ENCODE measurements at places on chromosomes 12 and 14.

- no peak for DNase-seq
Measured at GRCh38 chr12:51669271-51669670, 78.2 kb downstream of the SCN8A start.

GRCh38 chr14:61630399-61631044 lies 64.8 kb upstream of the HIF1A start:
- no peak for DNase-seq

GRCh38 chr12:76551482-76551888 lies 8.1 kb downstream of the OSBPL8 start:
- no peak for DNase-seq

DNA sequence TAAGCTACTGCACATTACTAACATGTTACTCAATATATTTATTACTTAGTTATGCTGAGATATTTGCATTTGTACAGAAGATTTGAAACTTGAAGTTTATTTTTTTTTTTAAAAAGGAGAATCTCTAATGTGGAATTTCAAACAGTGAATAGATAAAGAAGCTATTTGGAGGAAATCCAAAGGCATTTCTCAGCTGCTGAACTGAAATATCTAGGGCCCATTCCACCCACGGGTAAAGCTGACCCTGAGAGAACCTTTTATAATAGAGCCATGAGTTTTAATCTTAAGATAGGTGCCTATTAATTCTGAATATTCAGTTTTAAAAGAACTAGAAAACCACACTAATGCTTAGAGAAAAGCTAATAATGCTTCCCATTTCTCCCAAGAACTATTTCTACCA lies 225.4 kb upstream of the CAND1 start:
- no peak for DNase-seq

DNA sequence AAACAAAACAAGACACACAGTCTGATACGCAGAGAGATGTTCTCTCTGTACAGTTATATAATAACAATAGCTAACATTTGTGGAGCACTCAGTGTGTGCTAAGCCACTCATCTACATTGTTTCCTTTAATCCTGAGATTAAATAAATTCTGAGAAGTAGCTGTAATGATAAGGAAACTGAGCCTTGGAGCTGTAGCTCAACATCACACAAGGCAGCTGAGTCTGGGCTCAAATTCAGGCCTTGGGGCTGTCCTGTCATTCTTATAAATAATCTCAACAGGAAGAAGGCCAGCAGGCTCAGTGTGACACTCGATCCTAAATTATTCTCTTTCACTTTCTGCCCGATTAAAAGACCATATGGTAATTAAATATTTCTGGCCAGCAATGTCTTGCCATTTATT lies 24.5 kb downstream of the CDKN1B start:
- DNase-seq, result no peak

DNA sequence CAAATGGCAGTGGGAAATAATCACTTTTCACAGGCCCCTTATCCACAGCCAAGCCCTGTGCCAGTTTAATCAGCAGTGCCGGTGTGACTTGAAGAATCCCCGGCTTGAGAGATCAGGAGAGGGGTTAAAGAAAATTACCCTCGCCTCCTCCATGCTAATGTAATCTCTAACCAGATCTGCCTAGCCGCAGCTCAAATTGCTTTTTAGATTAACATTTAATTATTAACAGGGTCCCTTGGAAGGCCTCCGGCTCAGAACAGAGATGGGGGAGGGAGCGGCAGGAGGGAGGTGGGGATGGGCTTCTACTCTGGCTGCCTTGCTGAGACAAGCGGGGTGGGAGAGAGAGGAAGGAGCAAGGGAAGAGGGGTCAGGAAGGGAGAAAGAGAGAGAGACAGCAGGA lies 24.0 kb downstream of the FAM222A start:
- DNase-seq, result no peak

DNA sequence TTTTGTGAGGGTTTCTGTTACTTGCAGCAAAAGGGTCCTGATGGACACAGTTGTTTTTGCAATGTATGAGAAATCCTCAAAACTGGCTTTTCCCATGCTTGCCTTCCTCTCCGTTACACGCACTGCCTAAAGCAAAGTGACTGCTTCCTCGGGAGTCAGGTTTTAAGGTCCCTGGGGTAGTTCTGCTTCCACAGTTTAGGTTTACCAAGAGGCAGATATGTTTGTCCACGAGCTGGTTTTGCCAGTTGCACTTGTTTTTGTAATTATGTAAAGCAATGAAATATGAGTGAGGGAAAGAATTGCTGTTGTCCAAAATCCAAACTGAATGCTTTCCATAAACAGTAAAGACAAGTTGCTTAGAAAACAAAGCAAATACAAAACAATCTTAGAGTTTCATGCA lies 290.7 kb upstream of the AMIGO2 start:
- DNase-seq, result peak; percentile 26

GRCh38 chr12:25089738-25090137 lies 105.2 kb downstream of the DNAI7 start:
- DNase-seq, result peak; percentile 25

DNA sequence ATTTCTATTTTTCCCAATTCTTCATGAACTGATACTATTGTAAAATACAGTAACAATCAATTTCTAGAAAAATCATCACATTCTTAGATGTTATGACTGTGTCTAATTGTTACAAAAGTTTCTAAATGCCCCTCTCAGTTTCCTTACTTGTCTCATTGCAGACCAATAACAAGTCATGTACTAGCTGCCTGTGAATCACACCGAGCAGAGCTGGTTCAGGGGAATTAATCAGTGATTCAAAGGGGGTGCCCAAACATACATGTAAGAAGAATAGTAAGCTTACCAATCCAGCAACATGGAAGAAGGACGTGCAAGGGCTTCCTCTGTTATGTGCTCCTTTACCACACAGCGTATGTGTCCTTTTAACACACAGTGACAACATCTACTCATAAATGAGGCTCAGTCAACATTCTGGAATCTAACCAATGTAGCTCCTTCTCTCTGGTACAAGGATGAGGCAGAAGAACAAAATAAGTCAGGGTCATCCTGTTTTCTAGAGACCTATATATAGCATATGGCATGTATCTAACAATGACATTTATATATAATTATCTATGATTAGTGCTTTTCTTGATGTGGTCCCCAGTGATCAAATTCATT lies 126.4 kb downstream of the SCN8A start:
- no peak for DNase-seq

GRCh38 chr12:28212182-28212581 lies 21.9 kb downstream of the CCDC91 start:
- DNase-seq, result no peak

DNA sequence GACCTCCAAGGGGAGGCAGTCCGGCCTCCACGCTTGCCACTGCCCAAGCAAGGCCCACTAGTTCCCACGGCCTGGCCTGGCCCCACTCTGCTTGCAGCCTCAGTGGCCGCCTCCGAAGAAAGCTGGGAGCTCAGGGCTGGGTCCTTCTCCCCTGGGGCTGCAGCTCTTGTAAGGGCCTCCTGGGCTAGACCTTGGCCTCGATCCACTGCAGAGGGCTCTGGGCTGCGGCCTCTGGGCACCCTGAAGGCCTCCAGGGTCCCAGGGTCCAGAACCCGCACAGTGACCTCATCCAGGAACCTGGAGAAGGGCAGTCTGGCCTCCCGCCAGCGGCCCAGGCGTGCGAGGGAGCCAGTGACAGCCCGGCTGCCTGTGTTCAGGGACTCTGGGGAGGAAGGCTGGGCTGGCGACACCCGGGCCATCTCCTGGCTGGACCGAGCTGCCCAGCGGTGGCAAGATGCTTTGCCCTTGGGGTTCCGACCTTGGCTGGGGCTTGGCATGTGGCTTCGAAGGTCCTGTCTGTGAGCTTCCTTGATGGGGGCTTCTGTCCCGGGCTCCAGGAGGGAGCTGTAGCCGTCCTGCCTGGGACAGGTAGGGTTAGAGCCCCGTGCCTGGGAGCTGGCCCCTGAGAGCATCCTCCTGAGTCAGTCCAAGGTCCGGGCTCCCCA lies 9.8 kb downstream of the BEGAIN start:
- DNase-seq, result no peak

DNA sequence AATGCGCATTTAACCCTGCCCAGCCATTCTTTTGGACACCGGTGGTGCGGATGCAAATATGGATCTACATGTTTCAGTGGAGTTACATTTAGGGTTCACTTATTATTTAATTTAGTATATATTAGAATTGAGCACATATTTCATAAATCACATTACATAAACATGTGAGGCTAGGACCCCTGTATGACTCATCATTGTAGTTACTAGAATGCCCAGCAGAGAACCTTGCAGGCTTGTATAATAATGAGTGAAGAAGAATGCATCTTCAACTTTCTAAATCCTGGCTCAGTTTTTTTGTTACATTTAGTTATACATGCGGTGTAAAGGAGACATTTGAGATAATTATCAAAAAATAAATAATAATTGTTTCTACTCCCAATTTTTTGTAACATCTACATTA lies 369.0 kb downstream of the ATP23 start:
- DNase-seq, result no peak

- no peak for DNase-seq
Measured at GRCh38 chr14:99273766-99274345, 1.9 kb upstream of the BCL11B start.

DNA sequence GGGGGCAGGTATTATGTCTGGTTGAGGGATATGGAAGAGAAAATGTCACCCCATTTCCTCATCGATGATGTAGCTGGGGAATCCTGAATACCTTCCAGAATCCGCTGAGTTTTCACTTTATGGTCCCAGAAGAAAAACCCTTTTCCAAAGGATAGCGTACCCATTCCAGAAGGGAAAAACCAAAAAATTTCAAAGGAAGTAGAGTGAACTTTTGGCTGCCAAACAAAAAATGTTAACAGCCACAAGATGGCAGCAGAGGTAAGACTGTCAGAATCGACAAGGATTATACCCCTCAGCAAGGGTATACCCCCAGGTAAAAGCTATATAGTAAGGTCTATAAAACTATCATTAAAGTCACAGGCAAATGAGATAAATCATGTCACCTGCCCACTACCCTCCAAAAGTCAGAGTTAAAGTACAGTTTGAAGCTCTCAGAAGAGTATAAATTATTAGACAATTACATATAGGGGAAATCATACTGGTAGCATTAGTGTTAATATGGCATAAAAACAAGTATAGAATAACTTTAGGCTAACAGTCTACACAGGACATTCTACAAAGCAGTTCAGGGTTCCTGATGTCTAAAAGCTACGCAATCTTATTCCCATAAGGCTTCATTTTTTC lies 18.0 kb downstream of the ACIN1 start:
- DNase-seq, result no peak

DNA sequence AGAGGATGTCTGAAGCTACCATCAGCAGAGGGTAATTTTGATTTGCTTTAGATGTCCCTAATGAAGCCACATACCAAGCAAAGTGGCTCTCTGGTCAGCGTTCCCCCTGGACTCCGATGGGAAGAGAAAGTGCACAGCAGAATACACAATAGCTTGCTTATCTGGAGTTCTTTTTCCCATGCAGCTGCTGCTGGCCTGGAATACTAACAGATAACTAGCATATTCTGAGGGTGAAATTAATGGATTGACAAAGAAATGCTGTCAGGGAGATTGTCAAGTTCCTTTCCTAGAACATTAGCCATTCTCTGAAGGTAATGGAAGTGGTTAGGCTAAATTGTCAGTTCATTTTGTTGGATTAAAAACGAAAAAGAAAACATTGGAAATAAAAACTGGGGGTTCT lies 391.3 kb downstream of the FLRT2 start:
- no peak for DNase-seq

- DNase-seq, result no peak
Measured at GRCh38 chr12:64218597-64218996, 3.5 kb downstream of the KICS2 start.

Measured in NCI-H2029 (cell line).